ENCODE measurements at places on chromosomes 12 and 14. TPM values are rescaled to one million over a fixed set of nuclear protein-coding genes. Genes with fewer than 3 reads are reported as not detected.

DNA sequence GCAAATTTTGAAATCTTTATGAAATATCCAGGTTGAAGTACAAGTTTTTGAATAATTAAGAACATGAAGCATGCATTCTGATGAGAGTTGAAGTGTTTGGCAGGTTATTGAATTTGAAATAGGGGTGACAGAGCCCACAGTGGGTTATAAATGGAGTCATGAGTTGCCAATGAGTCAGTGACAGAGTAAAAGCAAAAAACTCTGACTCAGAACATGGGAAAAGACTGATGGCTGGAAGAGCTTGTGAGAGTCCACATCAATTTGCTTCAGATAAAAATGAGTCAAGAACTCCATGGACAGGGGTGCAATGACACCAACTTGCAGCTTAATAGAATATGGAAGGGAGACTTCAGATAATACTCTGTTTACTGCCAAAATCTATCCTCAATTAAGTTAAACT is 105.3 kb downstream of the SLC6A15 start:
- no peak for DNase-seq

- no peak for DNase-seq
Measured at GRCh38 chr12:116672842-116673516, 64.9 kb downstream of the SPRING1 start.

GRCh38 chr14:32567543-32568384 is 238.7 kb downstream of the AKAP6 start:
- DNase-seq, result no peak

DNA sequence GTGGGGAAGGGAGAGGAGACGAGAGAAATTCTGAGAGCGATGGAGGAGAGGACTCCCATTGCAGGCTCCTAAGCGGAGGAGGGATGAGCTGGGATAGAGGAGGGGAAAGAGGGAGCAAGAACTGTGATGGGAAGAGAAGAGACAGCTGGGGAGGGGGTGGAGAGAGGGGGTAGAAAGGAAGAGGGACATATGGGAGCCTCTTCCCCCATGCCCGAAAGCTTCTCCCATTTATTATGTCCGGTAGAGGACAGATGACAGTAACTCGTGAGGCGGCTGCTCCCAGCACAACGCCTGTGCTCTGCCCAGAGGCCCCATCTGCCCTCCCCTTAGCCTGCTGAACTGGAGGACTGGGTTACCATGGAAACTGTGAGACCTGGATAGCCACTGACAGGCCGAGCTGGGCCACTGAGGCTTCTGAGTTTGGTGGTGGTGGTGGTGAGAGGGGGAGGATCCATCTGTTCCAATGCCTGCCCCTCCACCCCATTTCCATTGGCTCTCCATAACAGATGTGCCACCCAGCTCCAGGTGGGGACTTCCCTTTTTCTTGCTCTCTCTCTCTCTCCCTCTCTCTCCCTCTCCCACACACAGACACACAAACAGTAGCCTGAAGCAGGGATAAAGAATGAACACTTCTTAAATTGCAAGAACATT is 8.3 kb downstream of the CPNE6 start:
- DNase-seq, result no peak

APOLD1 gene
- total RNA-seq, result 94.0 TPM

Measured in aorta (tissue), 5 donors.